ENCODE measurements at places on chromosomes 2 and 18. TPM values are rescaled to one million over a fixed set of nuclear protein-coding genes. Genes with fewer than 3 reads are reported as not detected.

The KRTCAP3 gene
- total RNA-seq = 40.2 TPM

DNA sequence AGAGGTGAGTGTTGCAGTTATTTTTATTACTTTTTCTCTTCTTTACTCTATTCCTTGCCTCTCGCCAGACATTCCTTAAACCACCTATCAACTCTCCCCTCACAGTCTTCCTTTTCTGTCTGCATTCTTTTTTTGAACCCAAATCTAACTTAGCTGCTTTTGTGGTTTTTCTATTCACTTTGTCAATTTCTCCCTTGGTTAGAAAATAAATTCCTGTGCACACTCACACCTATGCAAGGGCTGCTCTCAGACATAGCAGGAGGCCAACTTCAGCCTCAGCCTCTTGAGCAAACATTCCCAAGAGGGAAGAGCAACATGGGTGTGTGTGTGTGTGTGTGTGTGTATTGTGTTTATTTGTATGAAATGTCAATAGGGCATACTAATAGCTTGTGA is 808.6 kb downstream of the RNF144A start:
- DNase-seq = no peak

GRCh38 chr2:11011359-11011758 is 99.6 kb downstream of the KCNF1 start:
- DNase-seq = no peak

DNA sequence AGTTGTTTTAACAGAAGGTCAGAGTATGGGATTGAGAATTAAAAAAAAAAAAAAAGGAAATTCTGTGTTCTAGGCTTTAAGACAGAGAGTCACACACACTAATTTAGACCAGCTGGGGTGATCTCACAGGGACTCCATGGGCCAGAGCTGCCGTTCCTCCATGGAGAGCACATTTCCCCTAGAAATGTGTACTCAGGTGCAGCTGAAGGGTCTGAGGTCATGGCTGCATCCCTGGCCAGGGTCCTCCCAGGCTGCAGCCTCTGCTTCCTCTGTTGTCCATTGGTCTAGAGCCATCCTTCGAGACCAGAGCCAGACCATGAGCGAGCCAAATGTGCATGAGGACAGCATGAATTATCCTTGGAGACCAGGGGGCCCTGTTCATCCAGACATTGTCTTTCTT is 190.1 kb upstream of the TNP1 start:
- no peak for DNase-seq

The TMEM163 gene
- not detected for total RNA-seq

GRCh38 chr18:63301434-63301833 is 18.1 kb downstream of the BCL2 start:
- no peak for DNase-seq

- DNase-seq = no peak
Measured at GRCh38 chr2:46937471-46937901, 21.9 kb upstream of the MCFD2 start.

The SCYGR1 gene
- total RNA-seq = not detected

- no peak for DNase-seq
Measured at GRCh38 chr18:8609659-8610458, 622 bp downstream of the RAB12 start.

DNA sequence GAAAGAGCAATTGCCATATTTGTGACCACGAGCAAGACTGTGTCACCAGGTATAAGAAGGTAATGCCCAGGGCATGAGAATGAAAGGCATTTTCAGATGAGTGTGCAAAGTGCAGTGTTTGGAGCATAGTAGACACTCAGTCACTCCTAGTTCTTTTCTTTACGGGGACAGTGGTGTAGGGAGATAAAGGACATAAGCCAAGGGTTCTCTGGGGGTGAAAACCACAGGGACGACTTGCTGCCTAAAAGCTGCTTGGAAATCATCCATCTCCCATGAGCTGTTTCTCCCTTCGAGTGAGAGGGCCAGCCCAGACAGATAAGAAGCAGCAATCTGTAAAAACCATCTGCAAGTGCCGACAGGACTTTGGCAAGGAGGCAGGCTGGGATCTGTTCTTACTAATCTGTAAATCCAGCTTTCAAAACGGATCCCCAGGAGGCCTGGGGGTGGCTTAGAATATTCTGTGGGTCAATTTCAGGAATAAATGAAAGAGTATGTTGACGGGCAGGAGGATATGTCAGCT is 221.6 kb downstream of the LPIN1 start:
- peak; percentile 92 for DNase-seq

DNA sequence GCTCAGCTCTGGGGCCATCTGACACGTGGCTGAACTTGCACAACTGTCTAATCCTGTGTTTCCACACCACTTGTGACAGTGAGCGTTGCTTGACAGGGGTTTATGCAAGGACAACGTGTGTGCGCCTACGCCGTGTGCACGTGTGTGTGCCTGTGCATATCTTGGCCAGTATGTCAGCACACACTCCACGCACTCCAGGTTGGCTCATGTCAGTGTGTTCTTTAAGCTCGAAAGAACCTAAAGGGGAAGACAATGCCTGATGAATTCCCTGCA is 85.6 kb upstream of the SALL3 start:
- DNase-seq = no peak

The TUBB8B gene
- 0.67 TPM for total RNA-seq

The CNGA3 gene
- total RNA-seq = not detected

DNA sequence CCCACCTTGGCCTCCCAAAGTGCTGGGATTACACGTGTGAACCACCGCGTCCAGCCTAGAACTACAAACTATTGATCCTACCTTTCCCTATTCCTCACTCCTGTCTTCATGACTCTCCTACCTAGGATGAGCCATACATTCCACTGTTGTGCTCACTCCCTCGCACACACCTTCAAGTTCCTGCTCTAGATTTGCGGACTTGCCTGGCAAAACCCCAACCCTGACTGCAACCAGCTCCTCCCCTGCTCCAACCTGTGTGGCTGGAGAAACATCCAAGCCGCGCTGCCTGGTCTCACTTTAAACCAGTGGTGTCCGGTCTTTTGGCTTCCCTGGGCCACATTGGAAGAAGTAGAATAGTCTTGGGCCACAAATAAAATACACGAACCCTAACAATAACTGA is 5.0 kb upstream of the DNPEP start:
- DNase-seq = peak; percentile 51

The ADRA2B gene
- total RNA-seq = 0.03 TPM

The PARD6G gene
- 18.0 TPM for total RNA-seq

- no peak for DNase-seq
Measured at GRCh38 chr18:8142131-8142711, 467.0 kb upstream of the RAB12 start.

DNA sequence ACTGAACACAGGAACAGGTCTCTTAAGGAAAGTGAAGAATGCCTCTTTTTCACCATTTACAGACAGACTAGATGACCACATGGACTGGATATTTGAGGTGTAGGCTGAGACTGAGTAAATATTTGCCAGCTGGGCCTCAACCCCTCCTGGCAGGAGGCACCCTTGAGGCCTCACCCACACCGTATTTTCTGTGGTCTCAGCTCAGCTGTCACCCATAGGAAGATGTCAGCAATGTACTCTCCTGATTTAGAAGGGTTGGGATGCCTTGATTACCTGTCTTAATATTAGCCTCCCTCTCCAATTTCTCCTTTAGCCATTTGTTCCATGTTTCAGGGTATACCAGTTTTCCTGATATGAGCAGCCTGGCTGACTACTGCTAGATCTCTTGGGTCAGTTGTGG is 20.3 kb downstream of the ADCYAP1 start:
- DNase-seq = no peak
